Activated B cell treated with CpG ODN at 0.5 μM for 24 hours (primary cell): ENCODE measurements at places on chromosomes 6 and 20. TPM values are rescaled to one million over a fixed set of nuclear protein-coding genes. Genes with fewer than 3 reads are reported as not detected.

- no peak for DNase-seq
- H3K4me1 ChIP-seq = no peaks in the 10 kb centered on the region
- H3K27ac ChIP-seq = no peak overlapping the region
- no peak overlapping the region for H3K4me3 ChIP-seq
- H3K36me3 ChIP-seq = no peaks in the 10 kb centered on the region
Measured at GRCh38 chr6:154292855-154293519, 63.6 kb downstream of the IPCEF1 start.

DNA sequence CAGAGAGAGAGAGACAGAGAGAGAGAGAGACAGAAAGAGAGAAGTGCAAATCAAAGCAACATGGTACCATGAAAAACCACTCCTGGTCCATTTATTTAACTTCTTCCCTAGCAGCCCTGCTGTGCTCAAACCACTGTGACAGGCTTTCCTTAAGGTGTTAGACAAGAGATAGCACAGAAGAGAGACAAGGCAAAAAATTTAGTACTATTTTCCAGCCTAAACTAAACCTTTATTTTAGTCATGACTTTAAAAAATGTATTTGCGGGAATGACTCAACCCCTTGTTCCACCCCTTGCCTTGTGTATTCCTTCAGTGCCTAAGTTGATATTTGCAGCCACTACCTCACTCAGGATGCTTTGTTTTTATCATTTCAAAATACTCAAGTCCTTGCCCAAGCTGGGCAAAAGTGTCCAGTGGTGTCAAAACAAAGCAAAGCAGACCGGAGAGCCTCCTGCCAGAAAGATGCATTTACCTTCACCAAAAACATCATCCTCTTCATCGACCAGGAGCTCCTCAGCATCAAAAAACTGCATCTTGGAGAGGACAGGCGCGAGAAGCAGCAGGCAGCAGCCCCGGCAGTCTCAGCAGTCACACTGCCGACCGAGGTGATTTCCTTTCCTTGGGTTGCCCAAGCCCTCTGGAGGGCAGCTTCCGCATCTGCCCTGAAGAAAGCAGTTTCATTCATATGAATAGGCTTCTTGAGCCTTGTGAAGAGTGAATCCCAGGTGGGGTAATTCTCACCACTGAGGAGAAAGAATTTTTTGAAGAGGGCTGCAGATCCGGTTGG is at the start of gene RIPOR2:
Gene RIPOR2, minus strand, starts transcription at position 595 of the 787 bp plus-strand sequence. Its CDS starts 62 bp downstream, at position 533.
- peak within 1 kb of the TSS; percentile 91 for H3K27ac ChIP-seq
- peak within 1 kb of the TSS; percentile 91 for H3K4me3 ChIP-seq
- no peaks in the 10 kb centered on the region for H3K27me3 ChIP-seq
- DNase-seq = peak; percentile 53
- H3K36me3 ChIP-seq = peaks cover 50% of the 10 kb centered on the region

DNA sequence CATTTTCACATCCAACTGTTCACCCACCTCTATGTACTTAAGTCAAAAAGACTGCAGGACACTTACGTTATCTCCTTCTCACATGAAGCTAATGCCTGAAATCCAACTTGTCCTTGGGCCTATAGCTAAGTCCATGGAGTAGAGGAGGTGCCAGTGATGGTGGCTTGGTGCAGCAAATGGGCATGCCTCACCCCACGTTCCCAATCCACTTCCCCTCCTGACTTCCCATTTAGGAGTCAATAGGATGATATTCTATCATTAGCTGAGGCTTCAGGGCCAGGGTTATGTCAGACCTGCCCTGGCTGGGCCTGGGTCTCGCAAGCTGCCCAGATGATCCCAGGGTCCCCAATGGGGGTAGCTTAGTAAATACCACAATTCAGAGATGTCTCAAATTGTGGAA is 410.4 kb downstream of the MAFB start:
- no peaks in the 10 kb centered on the region for H3K4me1 ChIP-seq
- H3K27ac ChIP-seq = no peak overlapping the region
- H3K4me3 ChIP-seq = no peak overlapping the region
- H3K27me3 ChIP-seq = peaks cover 1% of the 10 kb centered on the region
- no peak for DNase-seq
- H3K36me3 ChIP-seq = no peaks in the 10 kb centered on the region

DNA sequence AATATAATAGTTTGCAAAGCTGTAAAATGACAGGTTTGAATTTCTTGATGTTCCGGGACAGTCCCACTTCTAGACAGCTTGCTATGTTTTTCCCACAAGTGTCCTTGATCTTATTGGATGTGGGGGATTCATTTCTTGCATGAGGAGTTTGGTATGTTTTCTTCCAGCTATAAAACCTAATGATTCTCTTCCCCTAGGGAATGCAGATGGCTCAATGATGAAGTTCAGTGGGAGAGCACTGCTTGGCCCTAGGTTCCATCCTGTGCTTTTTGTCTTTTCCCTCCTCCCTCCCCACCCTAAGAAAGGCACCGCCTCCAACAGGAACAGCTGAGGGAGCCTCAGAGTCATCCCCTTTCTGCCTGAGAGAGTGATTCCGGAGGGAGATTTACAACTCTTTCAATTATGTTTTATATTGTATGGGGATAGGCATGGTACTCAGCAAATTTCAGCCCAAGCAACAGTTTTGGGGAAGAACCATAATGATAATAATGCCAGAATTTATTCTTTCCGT is 149.2 kb downstream of the PHACTR1 start:
- H3K4me1 ChIP-seq = no peaks in the 10 kb centered on the region
- DNase-seq = no peak
- no peaks in the 10 kb centered on the region for H3K36me3 ChIP-seq
- H3K27ac ChIP-seq = no peak overlapping the region
- no peak overlapping the region for H3K4me3 ChIP-seq

DNA sequence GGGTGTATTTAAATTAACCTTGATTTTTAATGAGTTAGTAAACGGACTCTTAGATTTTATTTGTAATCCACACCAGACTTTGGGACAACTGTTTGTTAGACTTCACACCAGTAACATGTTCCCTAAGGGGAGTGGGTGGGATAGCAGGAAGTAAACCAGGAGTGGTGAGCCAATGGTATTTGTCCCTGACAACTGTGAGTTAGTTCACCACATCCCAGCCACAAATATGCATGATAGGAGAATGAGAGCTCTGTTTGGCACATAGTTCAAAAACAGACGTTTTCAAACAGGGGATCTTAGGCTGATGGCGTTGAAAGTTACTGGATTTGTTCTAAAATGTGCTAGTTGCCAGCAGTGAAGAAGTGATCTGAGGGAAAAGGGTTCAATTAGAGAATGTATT is 18.7 kb upstream of the COL10A1 start:
- no peaks in the 10 kb centered on the region for H3K27me3 ChIP-seq
- peaks cover 16% of the 10 kb centered on the region for H3K36me3 ChIP-seq
- H3K27ac ChIP-seq = no peak overlapping the region
- no peak for DNase-seq
- H3K4me3 ChIP-seq = no peak overlapping the region
- H3K4me1 ChIP-seq = no peaks in the 10 kb centered on the region

GRCh38 chr6:26556263-26557070 is 18.3 kb downstream of the HMGN4 start:
- peaks cover 2% of the 10 kb centered on the region for H3K36me3 ChIP-seq
- H3K27me3 ChIP-seq = no peaks in the 10 kb centered on the region
- peak overlapping the region; percentile 17 for H3K4me3 ChIP-seq
- peak overlapping the region; percentile 63 for H3K27ac ChIP-seq
- H3K4me1 ChIP-seq = peaks cover 14% of the 10 kb centered on the region
- no peak for DNase-seq

GRCh38 chr20:1563598-1563997 is 6.1 kb upstream of the SIRPD start:
- DNase-seq = no peak
- H3K27ac ChIP-seq = no peak overlapping the region
- no peaks in the 10 kb centered on the region for H3K36me3 ChIP-seq
- H3K27me3 ChIP-seq = peaks cover 18% of the 10 kb centered on the region

- no peaks in the 10 kb centered on the region for H3K27me3 ChIP-seq
- H3K4me1 ChIP-seq = no peaks in the 10 kb centered on the region
- H3K27ac ChIP-seq = no peak overlapping the region
- DNase-seq = no peak
- no peak overlapping the region for H3K4me3 ChIP-seq
Measured at GRCh38 chr20:26308961-26309360, 612.3 kb upstream of the ZNF337 start.

DNA sequence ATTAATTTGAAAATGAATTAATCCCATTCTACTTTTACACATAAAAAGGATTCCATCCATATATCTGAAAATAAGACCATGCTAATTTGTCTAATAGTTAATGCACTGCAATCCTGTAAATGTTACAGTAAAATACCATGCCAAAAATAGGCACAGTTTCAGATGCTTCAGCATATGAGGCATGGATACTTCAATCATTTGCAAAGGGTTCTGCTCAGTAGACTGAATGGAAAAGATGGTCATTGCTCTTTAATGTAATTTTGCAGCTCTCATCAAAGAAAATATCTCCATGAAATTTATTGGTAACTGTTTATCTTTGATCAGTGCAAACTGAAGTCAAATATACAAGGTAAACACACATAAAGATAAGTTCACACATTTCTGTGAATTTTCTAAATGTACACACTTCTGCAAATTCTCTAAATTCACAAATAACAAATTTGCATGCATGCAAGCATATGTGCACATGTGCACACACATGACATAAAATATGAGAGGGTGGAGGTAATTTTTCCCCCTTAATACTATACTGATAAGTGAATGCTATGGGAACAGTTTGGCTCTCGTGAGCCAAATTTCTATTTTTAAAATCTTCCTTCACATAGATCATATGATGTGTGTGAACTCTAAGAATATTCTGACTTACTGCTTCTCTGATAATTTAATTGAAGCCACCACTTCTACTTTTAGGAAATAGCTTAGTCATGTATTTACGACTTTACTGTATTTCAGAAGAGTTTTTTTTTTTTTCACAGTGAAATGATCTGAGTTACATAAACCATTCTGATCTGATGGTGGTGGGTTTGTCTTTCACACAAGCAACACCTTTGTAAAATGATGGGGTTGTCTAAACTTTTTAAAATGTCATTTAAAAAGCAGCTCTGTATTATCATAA is 996.8 kb upstream of the CITED2 start:
- no peak for DNase-seq
- no peaks in the 10 kb centered on the region for H3K27me3 ChIP-seq
- H3K36me3 ChIP-seq = no peaks in the 10 kb centered on the region

- no peak within 1 kb of the TSS for H3K27ac ChIP-seq
- H3K27me3 ChIP-seq = no peaks in the 10 kb centered on the region
Measured at GRCh38 chr6:3751077-3751729, at the start of gene PXDC1. PXDC1 (minus strand) TSS chr6:3751713; CDS start chr6:3751531, 182 bp downstream.

DNA sequence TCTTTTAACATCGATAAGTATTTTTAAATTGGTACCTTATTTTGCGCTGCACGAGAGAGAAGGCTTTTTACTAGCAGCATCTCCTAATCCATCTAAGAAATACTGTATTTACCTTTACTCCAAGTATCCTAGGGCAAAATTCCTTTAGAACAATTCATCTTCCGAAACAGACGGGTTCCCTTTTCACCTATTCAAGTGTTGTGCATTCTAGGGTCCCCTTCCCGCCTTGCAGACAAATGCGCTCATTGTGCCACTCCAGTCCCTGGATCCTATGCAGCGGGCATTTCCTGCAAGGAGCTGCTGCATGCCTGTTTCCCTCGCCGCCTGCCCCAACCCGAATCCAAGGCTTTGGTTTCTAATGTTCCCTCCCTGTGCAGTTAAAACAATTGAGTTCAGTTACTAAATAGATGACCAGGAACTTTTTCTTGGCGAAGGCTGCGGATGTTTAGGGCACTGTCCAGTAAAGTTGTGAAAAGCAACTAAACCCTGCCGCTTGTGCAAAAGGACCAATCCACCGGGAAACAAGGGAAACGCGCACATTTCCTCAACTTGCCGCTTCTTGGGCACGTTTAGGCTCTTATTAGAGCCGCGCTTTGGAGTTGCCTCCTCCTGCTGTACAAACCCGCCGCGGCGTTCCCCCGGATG is 556 bp upstream of the SCAF8 start:
- peaks cover 21% of the 10 kb centered on the region for H3K36me3 ChIP-seq
- peak; percentile 17 for DNase-seq
- no peaks in the 10 kb centered on the region for H3K27me3 ChIP-seq

GRCh38 chr6:143692696-143693095 is 14.9 kb downstream of the PHACTR2 start:
- no peaks in the 10 kb centered on the region for H3K36me3 ChIP-seq
- DNase-seq = no peak

GRCh38 chr20:58011106-58011946 is 217.1 kb downstream of the ANKRD60 start:
- H3K4me3 ChIP-seq = no peak overlapping the region
- peaks cover 21% of the 10 kb centered on the region for H3K27me3 ChIP-seq
- no peaks in the 10 kb centered on the region for H3K36me3 ChIP-seq
- DNase-seq = no peak
- H3K4me1 ChIP-seq = no peaks in the 10 kb centered on the region

The REV3L gene
- 20.0 and 25.3 TPM in 2 replicates for total RNA-seq

GRCh38 chr20:23082846-23083552 is 3.1 kb downstream of the CD93 start:
- H3K4me1 ChIP-seq = no peaks in the 10 kb centered on the region
- no peaks in the 10 kb centered on the region for H3K27me3 ChIP-seq
- H3K4me3 ChIP-seq = no peak overlapping the region

The TP53INP2 gene
- 4.0 and 4.2 TPM in 2 replicates for total RNA-seq

DNA sequence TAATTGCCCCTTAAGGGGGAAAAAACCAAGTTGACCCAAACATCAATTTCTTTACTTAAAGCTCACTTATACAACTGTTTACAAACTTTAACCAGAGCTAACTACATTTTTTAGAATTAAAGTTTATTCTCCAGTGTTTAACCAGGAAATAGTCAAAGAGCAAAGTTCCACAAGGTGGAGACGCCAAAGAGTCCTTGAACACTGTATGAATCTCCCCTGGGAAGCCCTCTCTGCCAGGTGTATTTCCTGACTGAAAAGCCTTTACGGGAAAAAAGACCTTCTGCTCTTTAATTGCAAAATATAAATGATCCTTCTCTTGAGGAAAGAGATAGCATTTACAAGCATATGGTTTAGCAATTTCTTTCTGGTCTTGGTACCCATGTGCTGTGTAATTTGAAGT is 36.2 kb downstream of the BTBD9 start:
- peaks cover 7% of the 10 kb centered on the region for H3K36me3 ChIP-seq
- peaks cover 17% of the 10 kb centered on the region for H3K4me1 ChIP-seq
- no peaks in the 10 kb centered on the region for H3K27me3 ChIP-seq
- DNase-seq = no peak

- H3K4me3 ChIP-seq = no peak overlapping the region
- no peak for DNase-seq
- no peaks in the 10 kb centered on the region for H3K36me3 ChIP-seq
- no peaks in the 10 kb centered on the region for H3K27me3 ChIP-seq
- H3K27ac ChIP-seq = no peak overlapping the region
Measured at GRCh38 chr6:112695001-112695400, 347.9 kb downstream of the RFPL4B start.

GRCh38 chr20:63807654-63808053 is 23.4 kb downstream of the ZBTB46 start:
- peaks cover 3% of the 10 kb centered on the region for H3K27me3 ChIP-seq
- H3K4me1 ChIP-seq = peaks cover 14% of the 10 kb centered on the region
- H3K4me3 ChIP-seq = no peak overlapping the region
- H3K36me3 ChIP-seq = no peaks in the 10 kb centered on the region
- DNase-seq = no peak
- H3K27ac ChIP-seq = no peak overlapping the region

- peak overlapping the region; percentile 88 for H3K27ac ChIP-seq
- H3K36me3 ChIP-seq = peaks cover 41% of the 10 kb centered on the region
- peak overlapping the region; percentile 97 for H3K4me3 ChIP-seq
- no peaks in the 10 kb centered on the region for H3K27me3 ChIP-seq
Measured at GRCh38 chr6:33453393-33454008, 875 bp upstream of the ZBTB9 start.

The DNMT3B gene
- 0.20 and 0.32 TPM in 2 replicates for total RNA-seq

The HCRTR2 gene
- not detected in 2 replicates for total RNA-seq

GRCh38 chr20:63580796-63581461 is 6.9 kb upstream of the HELZ2 start:
- H3K4me1 ChIP-seq = peaks cover 5% of the 10 kb centered on the region
- DNase-seq = no peak
- no peak overlapping the region for H3K27ac ChIP-seq
- H3K27me3 ChIP-seq = peaks cover 2% of the 10 kb centered on the region
- no peak overlapping the region for H3K4me3 ChIP-seq
